Right renal pelvis (tissue), 4 donors: ENCODE measurements at places on chromosomes 11 and 22.
A peak's percentile ranks its signal among the peaks of the same experiment; 100 is the strongest.

DNA sequence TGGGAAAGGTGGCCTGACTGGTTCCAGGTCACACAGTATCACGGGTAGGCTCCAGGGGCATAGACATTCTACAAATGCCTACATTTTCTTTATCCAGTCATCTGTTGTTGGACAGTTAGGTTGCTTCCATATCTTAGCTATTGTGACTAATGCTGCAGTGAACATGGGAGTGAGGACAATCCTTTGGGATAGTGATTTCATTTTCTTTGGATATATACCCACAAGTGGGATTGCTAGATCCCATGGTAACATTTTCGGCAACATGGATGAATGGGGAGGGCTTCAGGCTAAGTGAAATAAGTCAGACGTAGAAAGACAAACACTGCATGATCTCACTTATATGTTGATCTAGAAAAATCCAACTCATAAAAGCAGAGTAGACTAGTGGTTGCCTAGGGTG, 744.3 kb downstream of the NTM start:
- no peak for DNase-seq

- no peak for DNase-seq
These were observed 43.9 kb downstream of the PDE3B start for GRCh38 chr11:14687456-14687855.

DNA sequence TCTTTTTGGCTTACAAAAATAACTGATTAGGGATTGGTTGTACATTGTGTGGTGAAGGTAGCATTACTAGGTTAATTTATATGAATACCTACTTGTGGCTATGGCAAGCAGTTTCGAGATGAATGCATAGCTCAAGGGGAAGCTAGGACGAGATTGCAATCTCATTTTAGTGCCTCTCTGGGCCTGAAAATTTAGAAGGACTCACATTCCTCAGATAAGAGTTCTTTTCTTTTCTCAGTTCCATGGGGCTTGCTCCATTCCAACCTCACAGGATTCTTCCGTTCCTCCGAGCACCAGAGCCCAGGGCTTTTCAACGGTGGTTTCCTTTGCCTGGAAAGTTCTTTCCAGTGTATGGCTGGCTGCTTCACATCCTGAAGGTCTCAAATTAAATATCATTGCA, 82.1 kb downstream of the CECR2 start:
- DNase-seq = no peak

DNA sequence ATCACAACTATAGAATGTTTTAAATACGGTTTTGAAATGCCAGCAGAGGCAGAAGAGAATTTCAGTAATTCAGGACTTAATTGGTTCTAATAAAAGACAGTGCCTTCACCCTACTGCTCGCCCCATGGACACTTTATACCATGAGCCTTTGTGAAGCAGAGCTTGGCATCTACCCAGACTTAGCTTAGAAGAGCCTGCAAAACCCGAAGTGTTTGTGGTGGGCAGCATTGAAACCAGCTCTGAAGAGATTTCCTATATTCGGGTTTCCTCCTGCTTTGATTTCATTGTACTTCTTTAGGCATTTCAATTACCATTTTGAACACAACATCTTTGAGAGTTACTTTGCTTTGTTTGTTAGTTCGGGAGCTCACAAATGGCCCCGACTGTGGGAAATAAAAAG, 185.1 kb upstream of the MTNR1B start:
- no peak for DNase-seq

DNA sequence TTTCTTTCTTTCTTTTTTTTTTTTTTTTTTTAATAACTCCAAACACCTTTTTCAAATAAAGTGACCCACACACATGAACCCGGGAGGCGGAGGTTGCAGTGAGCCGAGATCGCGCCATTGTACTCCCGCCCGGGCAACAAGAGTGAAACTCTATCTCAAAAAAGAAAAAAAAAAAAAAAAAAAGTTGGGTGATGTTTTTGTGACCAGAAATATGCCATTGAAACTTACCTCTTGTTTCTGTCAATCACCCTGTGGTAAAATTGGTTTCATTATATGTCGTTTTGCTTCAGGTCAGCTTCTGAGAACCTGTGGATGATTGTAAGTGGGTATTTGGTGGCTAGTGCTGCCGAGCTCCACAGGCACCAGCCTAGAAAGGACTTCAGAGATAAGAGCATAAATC, 238.8 kb downstream of the TBC1D22A start:
- no peak for DNase-seq

- no peak for DNase-seq
These were observed 115.9 kb downstream of the C11orf65 start for GRCh38 chr11:108351468-108351867.

DNA sequence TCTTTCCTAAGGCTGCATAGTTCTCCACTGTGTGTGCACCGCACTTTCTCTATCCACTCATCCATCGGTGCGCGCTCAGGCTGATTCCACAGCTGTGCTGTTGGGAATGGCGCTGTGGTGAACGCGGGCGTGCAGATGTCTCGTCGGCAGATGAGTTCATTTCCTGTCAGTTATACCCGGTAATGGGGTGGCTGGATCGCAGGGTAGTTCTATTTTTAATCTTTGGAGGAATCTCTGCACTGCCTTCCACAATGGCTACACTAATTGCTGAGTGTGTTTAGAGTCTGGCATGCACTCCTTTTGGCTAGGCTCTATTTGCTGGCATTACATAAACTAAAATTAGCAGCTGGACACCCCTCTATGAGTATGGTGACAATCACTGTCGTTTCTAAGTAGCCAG, 27.9 kb upstream of the KRTAP5-7 start:
- no peak for DNase-seq

GRCh38 chr11:41536021-41536568, 76.6 kb upstream of the LRRC4C start:
- DNase-seq = no peak

DNA sequence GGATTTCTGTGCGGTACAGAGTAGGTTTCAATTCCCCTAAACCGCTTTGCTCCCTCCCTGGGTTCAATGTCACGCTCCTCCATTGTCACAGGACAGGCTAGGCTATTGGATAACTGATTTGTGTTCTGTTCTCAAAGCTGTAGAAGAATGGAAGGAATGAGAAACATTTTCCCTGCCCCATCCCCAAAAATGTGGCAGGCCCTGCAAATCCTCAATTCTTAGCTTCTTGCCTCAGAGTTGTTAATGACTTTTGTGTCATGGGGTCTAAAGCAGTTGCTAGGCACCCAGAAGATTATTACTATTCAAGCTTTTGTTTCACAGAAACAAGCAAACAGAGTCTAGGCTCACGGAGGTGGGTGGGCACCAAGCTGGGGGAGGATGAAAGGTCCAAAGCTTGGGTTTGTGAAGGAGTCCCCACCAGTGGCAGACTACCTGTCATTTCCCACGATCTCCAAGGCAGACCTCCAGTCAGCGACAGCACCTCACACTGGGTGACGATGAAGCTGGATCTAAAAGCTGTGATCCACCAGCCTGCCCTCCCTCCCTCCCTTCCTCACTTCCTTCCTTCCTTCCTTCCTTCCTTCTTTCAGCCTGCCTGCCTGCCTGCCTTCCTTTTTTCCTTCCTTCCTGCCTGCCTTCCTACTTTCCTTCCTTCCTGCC, 1080.2 kb downstream of the OPCML start:
- DNase-seq = peak; percentile 20

- DNase-seq = no peak
These were observed 2.1 kb downstream of the C22orf23 start for GRCh38 chr22:37951305-37951704.

GRCh38 chr22:32751065-32751767, 50.3 kb upstream of the TIMP3 start:
- no peak for DNase-seq

- no peak for DNase-seq
These were observed 27.9 kb downstream of the GRAP2 start for GRCh38 chr22:39928536-39929520.

GRCh38 chr22:21796863-21797262, 61.3 kb upstream of the YPEL1 start:
- no peak for DNase-seq

DNA sequence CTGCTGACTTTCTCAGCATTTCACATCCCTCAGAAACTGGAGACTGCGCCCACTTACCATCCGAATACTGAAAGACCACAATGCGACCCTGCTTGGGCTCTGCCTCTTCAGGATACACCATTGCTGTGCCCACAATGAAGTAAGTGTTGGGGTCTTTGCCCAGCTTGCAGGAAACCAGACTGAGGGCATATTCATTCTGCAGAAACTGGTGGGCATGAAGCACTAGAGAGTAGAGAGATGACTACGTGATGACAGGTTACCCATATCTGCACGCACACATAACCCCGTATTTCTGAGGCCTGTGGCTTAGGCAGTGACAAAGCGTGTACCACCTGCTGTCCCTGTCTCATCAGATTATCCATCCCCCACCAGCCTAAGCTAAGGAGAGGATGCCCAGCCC, 14.6 kb upstream of the VWCE start:
- DNase-seq = no peak

- DNase-seq = no peak
These were observed 10.9 kb downstream of the TST start for GRCh38 chr22:37008365-37008764.

GRCh38 chr22:38834215-38834953, 9.4 kb downstream of the NPTXR start:
- no peak for DNase-seq

- no peak for DNase-seq
These were observed 125.8 kb downstream of the ST3GAL4 start for GRCh38 chr11:126481303-126481680.

DNA sequence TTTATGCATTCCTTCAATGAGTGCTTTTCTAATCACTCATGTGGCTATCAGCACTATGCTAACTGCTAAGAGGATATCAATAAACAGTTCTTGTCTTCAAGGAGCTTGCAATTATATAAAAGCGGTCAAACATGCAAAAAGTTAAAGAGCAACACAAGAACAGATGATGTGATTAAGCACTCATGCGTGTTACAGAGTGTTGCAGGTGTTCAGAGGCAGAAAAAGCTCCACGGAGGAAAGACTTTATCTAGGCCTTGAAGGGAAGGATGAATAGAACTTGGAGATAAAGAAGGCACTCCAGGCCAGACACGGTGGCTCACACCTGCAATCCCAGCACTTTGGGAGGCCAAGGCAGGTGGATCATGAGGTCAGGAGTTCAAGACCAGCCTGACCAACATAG, 13.6 kb downstream of the CD3E start:
- no peak for DNase-seq

GRCh38 chr22:44672632-44673031, 29.4 kb upstream of the PRR5 start:
- DNase-seq = no peak

DNA sequence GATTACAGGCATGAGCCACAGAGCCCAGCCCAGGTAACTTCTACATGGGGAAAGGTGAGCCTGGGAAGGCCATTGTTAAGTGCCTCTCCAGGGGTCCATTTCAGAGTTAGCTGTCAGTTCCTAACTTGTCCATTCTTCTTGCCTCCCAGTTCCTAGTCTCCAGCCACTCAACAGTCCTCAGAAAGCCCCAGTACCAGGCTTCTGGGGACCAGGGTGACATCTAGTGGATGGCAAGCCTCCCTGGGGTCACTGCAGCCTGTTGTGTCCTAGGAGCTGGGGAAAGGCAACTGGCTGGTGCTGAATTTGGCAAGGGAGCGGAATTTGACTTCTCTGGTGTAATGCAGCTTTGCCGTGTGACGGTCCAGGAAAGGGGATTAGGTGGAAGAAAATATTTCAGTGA, 2.1 kb downstream of the LGALS12 start:
- no peak for DNase-seq

GRCh38 chr22:50526834-50527801, 1.7 kb upstream of the SCO2 start:
- DNase-seq = no peak

GRCh38 chr11:18001191-18001590, 11.7 kb downstream of the SERGEF start:
- DNase-seq = no peak
